ENCODE measurements at places on chromosomes 5 and 9.

DNA sequence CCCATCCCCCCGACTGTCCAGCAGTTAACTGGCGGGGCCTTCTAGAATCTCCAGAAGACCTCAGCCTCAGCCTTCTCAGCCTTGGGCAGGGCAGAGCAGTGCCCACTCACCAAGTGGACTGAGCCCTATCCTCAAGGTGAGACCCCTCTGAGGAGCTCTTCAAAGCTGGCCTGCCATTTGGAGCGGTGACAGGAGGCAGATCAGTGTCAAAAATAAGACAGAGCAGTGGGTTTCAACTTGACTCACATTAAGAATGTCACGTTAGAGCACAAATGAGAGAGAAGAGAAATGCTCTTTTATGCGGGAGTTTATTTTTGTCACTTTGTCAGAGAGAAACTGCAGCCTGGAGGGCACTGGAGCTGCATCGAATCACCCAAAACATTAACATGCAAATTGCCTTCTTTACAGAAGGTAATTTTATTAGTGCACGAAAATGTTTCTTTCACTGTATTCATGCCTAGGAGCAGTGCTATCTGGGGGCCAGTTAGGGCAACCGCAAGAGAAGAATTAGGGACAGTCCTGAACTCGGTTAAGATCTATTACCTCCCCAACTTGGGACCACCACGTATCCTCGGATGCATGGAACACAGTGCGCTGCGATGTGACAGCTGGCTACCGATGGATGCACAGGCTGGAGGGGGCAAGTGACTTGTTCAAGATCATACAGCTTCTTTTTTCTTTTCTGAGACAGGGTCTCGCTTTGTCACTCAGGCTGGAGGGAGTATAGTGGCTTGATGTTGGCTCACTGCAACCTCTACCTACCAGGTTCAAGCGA is 188.5 kb downstream of the DAB2IP start:
- DNase-seq: no peak

DNA sequence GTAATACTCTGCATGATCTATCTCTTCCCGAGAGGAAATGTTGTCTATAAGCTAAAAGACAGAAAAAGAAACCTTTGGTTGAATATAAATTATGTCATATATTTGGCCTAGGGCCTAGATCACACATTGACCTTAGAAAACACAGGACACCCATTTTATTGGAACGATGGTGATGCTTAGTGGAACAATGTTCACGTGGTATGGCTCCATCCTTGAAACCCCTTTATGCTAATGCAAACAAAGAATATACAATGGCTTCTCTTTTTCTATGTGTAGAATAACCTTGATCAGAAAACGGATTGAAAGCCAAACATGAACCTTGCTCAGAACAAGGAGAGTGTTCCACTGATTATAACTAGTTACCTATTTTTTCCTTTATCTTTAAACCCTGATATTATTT is 24.5 kb downstream of the MRPS27 start:
- no peak for DNase-seq

GRCh38 chr5:60611099-60611740 is 88.7 kb downstream of the DEPDC1B start:
- no peak for DNase-seq

DNA sequence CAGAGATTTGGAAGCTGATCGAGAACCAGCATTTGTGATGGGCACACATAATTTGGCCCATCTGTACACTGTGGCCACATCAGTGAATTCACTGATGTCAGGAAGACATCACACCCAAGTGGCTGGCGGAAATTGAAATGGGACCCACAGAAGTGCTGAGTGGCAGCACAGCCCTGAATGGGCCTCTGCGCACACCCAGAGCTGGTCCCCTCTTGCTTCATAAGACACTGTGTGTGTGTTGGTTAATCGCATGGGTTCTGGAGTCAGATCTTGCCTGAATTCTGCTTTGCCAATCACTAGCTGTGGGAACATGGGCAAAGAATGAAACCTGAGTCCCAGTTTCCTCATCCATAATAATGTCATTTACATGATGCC is 72.2 kb downstream of the PCSK5 start:
- DNase-seq: no peak

- DNase-seq: no peak
These were observed 194.6 kb downstream of the DENND1A start for GRCh38 chr9:123735376-123735775.

- no peak for DNase-seq
These were observed 167.0 kb upstream of the FBXL17 start for GRCh38 chr5:108548684-108549596.

All from NCI-H1105 treated with DMSO at 0.1 percent for 48 hours (cell line).